ENCODE measurements at places on chromosomes 7 and 10.

DNA sequence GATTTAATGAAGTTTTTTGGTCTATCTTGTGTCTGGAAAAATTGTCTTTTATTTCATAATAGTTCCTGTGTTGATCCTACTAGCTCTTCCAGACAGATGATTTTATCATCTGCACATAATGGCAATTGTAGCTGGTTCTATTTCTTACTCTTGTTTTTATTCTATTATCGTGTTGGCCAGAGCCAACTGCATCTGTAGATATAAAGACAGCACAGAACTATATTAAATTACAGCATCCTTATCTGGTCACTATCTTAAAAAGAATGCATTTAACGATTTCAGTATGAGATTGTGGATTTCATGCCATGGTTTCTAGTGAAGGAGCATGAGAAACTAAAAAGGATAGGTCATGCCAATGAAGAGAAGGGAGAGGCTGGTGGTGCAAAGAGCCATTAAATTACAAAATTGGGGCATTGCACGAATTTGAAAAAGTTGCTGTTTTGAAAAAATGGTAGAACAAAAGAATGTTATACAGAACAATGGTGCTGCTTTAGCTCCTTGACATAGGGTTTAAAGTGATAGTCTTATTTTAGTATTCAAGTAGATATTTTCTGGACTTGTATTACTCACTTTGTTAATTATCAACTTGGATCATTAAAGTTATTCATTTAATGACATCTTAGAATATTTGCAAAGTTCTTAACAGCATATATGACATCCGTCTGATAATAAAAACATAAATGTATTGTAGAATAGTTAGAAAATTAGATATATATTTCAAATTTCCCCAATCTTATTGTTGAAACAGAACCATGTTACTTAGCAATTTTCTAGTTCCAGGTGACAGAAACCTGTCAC, 1250.3 kb downstream of the REEP3 start:
- no peak for DNase-seq

DNA sequence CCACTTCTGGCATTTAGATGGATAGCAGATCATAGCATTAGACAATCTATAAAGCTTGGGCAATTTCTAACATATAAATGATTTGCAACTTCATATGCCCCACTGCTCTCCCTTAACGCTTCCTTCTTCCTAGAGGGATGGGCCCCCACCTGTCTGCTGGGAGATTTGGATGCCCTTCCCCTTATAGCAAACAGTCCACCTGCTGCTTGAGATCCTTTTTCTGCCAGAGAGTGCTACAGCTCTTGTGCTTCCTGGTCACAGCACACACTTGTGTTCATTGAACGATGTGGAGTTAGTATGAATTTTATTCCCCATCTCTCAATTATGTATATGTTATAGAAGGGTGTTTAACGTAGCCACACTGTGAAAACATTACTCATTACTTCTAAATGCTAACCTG, 10.4 kb upstream of the PCGF5 start:
- no peak for DNase-seq

DNA sequence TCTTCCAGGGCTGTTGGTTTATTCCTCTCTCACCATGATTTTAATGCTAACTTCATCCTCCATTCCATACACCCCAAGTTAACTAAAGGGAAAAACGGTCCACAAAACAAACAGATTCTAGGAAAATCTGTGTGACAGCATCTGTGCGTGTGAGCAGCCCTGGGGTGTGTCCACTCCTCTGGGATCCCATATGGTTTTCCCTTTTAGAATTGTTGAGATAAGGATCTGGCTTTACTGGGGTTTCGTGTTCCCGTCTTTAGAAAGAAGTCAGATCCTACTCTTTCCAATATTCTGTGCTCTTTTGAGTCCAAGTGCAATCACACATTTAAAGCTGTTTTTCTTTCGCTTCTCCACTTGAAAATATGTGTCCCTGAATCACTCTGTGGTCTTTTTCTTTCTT, 257.1 kb downstream of the KLF6 start:
- no peak for DNase-seq

GRCh38 chr10:90424730-90425129, 433.1 kb downstream of the HTR7 start:
- no peak for DNase-seq

GRCh38 chr7:76048668-76048988, 722 bp downstream of the MDH2 start:
- peak; percentile 62 for DNase-seq

DNA sequence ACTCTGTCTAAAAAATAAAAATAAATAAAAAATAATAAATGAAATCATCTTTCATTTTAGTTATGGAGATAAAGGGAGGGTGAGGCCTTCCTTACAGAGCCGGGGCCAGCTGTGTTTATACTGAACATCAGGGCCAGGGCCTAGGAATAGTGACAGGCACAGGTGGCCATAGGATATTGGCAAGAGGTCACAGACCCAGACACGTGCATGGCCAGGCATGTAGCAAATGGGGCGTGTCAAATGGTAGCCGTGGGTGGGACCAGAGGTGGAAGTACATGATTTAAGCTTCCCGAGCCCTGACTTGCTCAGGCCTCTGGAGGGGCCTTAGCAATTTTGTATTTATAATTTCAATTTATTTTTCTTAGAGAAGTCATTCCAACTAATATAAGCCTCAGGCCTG, 353.0 kb downstream of the ANKRD30A start:
- no peak for DNase-seq

GRCh38 chr7:116097365-116098009, 66.9 kb upstream of the TFEC start:
- DNase-seq, result no peak

GRCh38 chr7:18828260-18828993, 289.0 kb downstream of the TWIST1 start:
- DNase-seq, result no peak

- DNase-seq, result no peak
Measured at GRCh38 chr10:104099269-104099668, 13.6 kb upstream of the COL17A1 start.

DNA sequence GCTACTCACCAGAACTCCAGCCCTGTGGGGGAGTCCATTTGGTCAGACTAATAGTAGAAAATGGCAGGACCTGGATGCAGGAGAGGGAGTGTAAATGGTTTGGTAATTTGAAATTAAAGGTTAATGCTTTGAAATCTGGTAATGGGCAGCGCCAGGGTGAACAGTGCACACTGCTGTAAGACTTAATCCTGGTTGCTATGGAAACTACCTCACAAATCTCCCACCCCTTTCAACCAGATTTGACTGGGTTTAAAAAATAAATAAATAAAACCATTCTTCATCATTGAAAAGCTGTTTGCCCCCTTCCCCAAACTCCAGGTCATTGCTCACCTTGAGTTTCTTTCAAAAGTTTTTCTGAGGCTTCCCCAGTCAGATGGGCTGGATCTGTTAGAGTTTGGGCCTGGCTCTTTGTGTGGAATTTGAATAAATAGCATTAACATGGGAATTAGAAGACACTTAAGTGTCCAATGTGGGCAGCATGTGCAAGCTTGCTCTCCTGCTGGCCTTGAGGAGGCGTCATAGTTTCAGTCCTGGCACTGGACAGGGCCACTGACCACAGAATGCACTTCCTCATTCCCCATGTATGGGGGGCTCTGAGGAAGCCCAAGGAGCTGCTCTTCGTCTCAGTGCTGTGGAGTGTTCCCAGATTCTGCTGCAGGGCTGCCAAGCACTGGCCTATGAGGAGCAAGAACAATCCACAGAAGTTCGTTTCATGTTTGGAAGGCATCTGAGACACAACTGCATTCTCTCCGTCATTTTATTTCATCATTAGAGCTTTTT, 90.7 kb downstream of the LRRC4 start:
- DNase-seq, result no peak

- DNase-seq, result no peak
Measured at GRCh38 chr10:86659161-86659691, 4.9 kb downstream of the OPN4 start.
